ENCODE measurements at places on chromosomes 2 and 18.
A peak's percentile ranks its signal among the peaks of the same experiment; 100 is the strongest.

DNA sequence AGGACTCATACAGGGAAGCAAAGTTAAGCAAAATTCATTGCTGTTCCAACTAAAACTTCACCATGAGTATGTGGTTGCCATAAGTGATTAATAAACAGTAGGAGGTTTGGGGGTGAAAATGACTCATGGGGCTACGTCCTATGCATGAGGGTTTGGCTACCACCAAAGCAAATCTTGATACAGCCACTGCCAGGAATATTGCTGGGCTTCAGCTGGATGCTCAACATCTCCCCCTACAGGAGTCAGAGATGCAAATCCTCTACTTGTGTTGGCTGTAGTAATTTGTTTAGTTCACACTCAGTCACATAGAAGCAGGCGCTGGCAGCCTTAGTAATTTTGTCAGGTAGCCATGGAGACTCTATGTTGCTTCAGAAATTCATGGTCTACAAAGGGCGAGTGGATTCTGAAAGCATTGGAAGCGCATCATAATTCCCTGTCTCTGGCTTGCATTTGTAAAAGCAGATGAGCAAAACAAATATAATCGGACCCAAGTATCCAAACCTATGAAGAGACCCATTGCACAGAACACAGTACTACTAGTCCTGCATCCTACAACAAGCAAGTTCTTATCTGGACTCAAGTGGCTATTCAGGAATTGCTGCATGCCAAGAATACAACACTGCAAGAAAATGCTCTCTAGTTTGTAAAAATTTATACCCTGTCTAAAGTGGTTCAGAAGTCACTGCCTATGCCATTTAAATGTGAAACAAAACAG is 76.0 kb downstream of the CD28 start:
- DNase-seq = peak; percentile 90

DNA sequence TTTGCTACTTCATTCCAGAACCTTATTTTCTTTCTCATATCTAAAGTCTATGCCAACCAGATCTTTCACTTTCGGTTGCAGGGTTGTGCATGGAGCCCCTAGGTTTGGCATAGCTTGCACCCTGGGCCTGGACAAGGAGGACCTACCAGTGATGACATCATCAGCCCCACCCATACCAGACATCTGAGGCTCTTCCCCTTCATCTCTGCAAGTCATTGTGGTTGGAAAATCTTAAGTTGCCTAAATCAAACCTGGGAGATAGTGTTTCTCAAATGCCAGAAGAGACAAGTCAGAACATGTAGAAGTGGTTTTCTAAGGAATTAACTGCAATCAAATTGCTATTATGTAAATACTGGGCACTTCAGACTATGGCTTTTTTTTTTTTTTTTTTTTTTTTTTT is 363.3 kb downstream of the ZNF516 start:
- DNase-seq = peak; percentile 2

DNA sequence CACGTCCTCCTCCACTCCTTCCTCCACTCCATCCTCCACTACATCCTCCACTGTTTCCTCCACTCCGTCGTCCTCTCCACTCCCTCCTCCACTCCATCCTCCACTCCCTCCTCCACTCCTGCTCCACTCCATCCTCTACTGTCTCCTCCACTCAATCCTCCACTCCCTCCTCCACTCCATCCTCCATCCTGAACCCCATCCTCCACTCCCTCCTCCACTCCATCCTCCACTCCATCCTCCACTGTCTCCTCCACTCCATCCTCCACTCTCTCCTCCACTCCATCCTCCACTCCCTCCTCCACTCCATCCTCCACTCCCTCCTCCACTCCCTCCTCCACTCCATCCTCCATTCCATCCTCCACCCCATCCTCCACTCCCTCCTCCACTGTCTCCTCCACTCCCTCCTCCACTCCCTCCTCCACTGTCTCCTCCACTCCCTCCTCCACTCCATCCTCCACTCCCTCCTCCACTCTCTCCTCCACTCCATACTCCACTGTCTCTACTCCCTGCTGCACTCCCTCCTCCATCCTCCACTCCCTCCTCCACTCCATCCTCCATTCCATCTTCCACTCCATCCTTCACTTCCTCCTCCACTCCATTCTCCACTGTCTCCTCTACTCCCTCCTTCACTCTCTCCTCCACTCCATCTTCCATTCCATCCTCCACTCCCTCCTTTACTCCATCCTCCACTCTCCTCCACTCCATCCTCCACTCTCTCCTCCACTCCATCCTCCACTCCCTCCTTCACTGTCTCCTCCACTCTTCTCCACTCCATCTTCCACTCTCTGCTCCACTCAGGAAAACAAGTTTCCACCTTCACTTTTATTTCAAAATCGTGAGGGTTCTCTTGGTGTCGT is 14.3 kb upstream of the B3GNT7 start:
- no peak for DNase-seq

- DNase-seq = no peak
These were observed 156.0 kb downstream of the GBX2 start for GRCh38 chr2:236012155-236012554.

DNA sequence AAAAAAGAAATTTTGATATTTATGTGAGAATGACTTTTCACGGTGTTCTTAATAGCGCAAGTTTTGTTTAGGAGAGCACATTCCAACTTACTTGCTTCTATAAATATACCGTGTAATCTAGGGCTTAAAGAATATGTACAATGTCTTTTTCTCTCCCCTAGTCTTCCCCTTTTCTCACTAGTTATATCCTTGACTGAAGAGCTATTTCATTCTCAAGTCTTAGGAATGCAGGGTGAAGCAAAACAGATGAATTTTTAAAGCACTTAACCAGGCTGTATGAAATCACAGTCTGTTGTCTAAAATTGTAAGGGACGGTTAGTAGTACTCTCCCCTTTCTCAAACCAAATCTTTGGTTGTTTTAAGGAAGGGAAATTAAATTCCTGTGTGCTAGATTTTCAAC is 29.6 kb upstream of the SLC30A6 start:
- DNase-seq = no peak

- DNase-seq = no peak
These were observed 276.2 kb downstream of the ZNF521 start for GRCh38 chr18:25075783-25076182.

DNA sequence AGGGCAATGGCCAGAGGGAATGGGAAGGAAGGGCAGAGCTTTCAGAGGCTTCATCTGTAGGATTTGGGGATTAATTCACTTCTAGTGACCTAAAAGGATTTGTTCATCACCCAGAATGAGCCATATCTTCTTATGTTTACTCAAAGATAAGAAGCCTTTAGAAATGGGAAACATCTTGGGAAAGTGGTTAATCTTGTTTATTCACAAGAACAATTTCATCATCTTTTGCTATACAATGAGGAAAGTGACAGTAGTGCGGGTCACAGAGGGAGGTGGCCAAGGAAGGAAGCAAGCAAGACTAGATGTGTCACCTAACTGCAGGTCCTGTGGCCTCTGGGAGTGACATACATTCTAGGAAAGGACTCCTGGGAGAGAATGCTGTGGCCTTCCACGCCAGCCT is 140.4 kb upstream of the ALPP start:
- DNase-seq = no peak

DNA sequence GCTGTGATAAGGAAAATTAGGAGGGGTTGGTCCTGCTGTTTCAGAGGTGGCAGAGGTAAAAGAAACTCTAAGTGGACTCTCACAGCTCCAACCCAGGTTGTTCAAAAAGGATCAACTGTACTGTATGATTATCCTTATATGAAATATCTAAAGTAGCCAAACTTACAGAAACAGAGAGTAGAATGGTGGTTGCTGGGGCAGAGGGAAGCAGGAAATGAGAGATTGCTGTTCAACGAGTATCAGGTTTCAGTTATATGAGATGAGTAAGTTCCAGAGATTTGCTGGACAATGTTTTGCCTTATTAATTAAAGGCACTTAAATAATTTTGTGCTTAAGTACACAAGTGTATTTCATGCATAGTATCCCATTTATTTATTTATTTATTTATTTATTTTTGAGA is 972.0 kb upstream of the LRRTM1 start:
- no peak for DNase-seq

- DNase-seq = no peak
These were observed 82.3 kb downstream of the ACVR2A start for GRCh38 chr2:147927053-147927588.

DNA sequence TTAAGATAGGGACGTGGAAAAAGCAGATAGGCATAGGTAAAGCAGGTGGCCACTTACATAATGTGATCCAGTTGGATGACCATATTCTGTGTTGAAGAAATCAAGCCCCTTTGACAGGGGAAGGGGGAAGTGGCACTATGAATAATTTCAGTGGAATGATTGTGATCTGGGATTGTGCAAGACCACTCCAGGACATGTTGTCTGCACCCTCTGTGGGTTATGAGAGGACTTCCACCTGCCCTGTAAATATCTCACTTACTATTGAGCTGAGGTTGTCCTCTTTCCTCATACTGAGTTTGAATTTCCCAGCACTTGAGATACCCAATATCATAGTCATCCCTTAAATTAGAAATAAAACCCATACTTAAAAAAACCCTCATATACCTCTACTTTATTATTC is 220.7 kb downstream of the IRS1 start:
- no peak for DNase-seq

- DNase-seq = no peak
These were observed 225.8 kb upstream of the COPS8 start for GRCh38 chr2:236859908-236860307.

GRCh38 chr18:73556904-73557303 is 590.7 kb downstream of the FBXO15 start:
- DNase-seq = no peak

- DNase-seq = no peak
These were observed 1.1 kb upstream of the KCTD1 start for GRCh38 chr18:26549263-26550094.

- no peak for DNase-seq
These were observed 179.1 kb downstream of the LDLRAD4 start for GRCh38 chr18:13397504-13398163.

DNA sequence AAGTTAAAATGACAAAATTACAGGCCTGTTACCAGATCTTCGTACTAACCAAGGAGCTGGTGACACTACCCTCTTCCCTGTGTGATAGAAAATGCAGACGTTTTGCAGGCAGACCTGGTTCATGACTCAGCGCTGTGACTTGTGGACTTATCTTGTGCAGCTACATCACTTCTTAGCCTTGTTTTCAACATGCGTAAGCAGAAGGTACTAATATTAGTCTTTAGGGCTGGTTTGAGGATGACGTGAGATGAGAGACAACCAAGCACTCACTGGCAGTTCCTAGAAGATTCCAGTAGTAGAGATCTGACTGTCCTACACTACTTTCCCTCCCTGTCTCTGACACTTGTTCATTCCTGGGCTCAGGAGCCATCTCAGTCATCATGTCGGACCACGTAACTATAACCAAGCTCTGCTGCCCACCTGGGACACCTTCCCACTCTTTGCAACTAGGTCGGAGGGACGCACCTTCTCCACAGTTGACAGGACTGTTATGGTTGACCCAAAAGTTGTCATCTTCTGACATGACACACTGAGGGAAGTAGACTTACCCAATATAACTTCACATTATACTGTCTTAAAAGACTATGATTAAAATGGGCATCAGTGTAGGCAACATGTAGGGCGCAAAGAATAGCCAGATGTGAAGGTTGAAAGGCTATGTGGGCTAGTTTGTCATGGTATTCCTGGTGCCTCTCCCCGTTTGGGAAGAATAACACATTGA is 64.8 kb downstream of the TNFRSF11A start:
- no peak for DNase-seq

GRCh38 chr2:160911258-160911657 is 249.0 kb upstream of the TANK start:
- no peak for DNase-seq

DNA sequence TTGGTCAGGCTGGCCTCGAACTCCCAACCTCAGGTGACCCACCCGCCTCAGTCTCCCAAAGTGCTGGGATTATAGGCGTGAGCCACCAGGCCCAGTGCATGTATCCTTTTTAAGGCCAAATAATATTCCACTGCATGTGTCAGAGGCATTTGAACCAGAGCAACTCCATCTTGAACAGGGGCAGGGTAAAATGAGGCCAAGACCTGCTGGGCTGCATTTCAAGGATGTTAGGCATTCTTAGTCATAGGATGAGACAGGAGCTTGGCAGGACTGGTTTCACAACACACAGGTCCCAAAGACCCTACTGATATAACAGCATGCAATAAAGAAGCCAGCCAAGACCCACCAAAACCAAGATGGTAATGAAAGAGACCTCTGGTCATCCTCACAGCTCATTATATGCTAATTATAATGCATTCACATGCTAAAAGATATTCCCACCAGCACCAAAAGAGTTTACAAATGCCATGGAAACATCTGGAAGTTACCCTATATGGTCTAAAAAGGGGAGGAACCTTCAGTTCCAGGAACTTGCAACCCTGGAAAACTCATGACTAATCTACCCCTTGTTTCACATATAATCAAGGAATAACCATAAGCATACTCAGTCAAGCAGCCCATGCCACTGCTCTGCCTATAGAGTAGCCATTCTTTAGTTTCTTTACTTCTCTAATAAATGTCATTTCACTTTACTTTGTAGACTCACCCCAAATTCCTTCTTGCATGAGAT is 204.6 kb downstream of the RAB3GAP1 start:
- no peak for DNase-seq

DNA sequence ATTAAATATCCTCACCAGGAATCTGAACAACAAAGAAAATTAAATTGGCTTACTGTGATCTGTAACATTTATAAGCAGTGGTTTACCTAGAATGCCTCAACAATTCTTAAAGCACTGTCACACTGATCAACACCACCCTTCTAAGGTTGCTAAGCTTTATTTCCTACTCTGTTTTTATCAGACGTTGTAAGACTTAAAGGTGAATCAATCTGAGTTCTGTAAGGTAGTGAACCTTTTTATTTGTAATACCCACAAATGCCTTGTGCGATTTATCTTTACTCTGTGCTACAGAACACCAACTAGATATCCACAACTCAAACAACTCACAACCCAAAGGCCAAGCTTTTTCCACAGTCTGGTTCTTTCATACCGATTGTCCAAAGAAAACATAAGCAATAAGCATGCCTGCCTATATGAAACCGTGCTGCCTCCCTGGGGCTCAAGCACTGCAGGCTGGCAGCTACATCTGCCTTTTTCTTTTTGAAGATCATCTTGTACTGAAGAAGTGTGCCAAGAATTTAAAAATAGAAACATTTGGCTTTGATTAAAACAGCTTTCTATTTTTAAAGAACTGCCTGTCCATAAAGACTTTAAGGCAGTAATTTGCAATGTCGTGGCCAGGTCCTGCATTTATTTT is 490.7 kb downstream of the NUP35 start:
- DNase-seq = no peak

DNA sequence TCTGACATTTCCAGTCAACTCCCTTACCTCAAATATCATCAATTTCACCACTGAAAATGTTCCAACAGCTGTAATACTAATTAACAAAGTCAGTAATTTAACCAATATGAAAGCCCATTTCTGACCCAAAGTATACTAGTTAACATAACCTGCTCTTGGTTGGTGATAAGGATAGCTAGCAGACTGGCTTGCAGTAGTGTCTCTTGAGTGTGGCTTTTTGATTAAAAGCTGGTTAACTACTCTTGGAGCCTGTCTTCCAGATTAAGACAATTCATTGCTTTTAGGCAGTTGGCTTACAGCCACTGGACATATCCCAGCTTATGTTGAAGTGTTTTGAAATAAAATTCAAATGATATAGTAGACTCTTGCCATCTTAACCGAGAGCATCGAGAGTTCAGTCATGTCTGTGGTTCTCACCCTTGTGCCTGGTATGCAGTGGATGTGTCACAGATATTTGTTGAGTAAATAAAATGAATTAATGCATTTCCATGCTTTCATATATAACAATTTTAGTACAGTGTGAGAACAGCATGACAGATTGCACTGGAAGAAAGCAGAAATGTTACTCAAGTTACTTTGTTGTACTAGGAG is 158.1 kb downstream of the TANC1 start:
- no peak for DNase-seq

All from inflammatory macrophage (primary cell).